Epithelial cell of proximal tubule (primary cell): ENCODE measurements at places on chromosomes 4 and X.

DNA sequence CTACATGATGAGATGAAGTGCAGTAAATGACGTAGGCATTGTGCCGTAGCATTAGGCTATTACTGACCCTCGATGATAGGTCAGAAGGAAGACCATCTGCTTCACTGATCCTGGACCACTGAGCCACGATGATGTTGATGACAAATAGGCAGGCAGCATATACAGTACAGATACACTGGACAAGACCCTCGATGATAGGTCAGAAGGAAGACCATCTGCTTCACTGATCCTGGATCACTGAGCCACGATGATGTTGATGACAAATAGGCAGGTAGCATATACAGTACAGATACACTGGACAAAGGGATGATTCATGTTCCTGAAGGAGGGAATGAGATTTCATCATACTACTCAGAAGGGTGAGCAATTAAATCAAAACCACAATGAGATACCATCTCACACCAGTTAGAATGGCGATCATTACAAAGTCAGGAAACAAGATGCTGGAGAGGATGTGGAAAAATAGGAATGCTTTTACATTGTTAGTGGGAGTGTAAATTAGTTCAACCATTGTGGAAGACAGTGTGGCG lies 50.9 kb downstream of the BEND4 start:
- DNase-seq: peak; percentile 59

GRCh38 chrX:72262077-72262476 lies 15.0 kb downstream of the RPS4X start:
- no peak for DNase-seq

DNA sequence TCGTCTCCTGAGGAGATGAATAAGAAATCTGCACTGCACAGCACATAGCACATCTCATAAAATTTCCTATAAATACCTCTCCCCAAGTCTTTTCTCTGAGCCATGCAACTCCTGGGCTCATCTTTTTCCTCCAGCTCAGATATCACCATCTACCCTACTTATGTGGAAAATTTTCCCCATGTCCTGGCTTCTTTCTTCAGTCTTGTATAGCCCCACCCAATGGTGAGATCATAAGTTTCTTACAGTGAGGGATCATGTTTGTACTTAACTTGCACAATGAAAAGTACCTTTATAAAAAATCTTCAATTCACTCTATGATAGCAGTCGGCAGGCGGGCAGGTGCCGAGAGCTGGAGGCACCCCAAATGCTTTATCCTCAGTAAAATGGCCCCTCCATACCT lies 198.6 kb upstream of the S100G start:
- DNase-seq: no peak

DNA sequence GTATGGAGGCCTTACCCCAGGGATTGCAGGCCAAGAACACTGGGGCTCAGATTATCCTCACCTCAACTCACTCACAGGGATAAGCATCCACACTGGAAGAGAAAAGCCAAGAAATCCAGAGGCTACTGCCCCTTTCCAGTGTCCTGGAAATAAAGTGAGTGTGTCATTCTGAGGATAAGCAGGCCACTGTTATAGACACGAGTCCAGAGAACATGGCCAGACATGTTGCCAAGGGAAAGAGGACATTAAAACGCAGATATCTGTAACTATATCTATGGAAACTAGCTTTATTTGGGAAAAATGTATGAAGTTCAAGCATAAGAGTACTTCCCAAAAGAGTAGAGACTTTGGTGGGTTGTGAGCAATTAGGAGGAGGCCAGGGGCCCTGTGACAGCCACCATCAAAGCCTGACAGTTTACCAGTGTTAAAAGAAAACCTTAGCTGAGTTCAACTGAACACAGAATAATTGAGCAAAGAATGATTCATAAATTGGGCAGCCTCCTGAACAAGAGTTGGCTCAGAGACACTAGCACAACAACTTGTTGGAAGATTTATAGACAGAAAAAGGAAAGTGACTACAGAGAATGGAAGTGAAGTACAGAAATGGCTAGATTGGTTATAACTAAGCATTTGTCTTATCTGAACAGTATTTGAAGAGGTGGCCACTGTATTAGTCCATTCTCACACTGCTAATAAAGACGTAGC lies 1222.2 kb downstream of the STIM2 start:
- DNase-seq: no peak

DNA sequence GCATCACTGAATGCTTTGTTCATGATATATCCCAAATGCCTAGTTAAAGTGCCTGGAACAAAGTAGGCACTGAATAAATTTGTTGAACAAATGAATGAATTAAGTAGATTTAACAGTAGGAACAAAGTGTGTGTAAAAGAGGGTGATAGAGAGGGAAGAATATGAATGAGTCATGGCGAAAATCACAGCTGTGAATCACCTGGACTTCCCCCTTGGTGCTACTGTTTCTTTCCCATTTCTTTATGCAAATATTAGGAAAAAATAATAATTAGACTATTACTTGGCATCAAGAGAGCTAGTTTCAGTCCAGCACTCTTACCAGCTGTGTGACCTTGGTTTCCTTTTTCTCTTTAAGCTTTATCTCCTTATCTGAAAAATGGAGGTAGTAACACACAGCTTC lies 9.2 kb downstream of the SPIN3 start:
- DNase-seq: no peak

DNA sequence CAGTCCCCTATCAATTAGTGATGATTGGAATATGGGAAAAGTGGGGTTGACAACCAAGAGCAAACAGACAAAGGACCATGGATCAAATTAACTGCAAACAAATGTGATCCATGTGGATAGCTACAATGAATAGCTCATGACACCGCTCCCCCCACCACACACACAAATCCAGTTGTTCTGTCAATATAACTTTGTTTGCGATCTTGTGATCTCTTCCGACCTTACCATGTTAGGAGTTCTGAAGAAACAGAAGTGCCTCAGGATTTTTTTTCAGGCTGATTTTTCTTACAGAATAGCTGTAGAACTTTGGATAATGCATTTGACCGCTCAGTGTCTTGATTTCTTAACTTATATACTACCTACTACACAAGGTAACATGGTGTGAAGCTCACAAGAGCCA lies 116.6 kb downstream of the SH2D1A start:
- DNase-seq: no peak

GRCh38 chrX:1536712-1537030 lies 314 bp downstream of the P2RY8 start:
- DNase-seq: no peak

- no peak for DNase-seq
Observed at GRCh38 chrX:39823854-39824253, 273.9 kb downstream of the BCOR start.

GRCh38 chr4:15753786-15754185 lies 24.3 kb upstream of the CD38 start:
- no peak for DNase-seq

DNA sequence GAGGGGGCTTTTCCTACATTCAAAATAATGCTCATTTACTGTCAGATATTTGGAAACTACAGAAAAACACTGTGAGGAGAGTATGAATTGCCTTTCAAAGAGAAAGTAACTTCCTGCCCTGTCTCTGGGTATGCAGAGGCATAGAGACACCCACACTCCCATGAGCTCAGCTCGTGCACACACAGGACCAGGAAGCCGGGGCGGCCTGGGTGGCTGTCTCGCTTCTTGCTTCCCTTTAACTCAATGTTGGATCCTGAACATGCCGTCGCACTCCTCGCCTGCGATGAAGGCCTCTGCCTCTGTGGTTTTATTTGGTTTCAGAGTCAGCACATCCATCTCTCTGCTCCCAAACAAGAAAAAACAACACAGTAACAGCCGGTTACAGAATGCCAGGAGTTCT lies 40.1 kb upstream of the GPR78 start:
- no peak for DNase-seq

DNA sequence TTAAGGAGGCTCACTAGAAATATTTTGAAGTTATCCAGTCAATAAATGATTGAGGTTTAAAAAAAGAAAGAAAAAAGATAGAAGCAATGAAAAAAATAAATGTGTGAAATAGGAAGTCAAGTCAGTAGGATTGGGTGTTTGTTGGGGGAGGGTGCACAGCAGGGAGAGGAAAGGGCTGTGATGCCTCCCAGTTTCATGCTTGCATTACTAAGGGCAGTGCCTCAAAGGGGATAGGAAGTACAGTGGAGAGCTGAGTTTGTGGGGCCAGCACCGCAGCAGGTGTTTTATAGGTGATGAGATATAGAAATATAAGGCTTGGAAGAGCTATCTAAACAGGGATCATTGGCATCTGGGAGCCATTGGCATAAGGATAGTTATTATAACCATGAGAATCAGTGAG lies 919.2 kb downstream of the STIM2 start:
- no peak for DNase-seq
